Skeletal muscle cell (primary cell): ENCODE measurements at places on chromosomes 12 and 14.

DNA sequence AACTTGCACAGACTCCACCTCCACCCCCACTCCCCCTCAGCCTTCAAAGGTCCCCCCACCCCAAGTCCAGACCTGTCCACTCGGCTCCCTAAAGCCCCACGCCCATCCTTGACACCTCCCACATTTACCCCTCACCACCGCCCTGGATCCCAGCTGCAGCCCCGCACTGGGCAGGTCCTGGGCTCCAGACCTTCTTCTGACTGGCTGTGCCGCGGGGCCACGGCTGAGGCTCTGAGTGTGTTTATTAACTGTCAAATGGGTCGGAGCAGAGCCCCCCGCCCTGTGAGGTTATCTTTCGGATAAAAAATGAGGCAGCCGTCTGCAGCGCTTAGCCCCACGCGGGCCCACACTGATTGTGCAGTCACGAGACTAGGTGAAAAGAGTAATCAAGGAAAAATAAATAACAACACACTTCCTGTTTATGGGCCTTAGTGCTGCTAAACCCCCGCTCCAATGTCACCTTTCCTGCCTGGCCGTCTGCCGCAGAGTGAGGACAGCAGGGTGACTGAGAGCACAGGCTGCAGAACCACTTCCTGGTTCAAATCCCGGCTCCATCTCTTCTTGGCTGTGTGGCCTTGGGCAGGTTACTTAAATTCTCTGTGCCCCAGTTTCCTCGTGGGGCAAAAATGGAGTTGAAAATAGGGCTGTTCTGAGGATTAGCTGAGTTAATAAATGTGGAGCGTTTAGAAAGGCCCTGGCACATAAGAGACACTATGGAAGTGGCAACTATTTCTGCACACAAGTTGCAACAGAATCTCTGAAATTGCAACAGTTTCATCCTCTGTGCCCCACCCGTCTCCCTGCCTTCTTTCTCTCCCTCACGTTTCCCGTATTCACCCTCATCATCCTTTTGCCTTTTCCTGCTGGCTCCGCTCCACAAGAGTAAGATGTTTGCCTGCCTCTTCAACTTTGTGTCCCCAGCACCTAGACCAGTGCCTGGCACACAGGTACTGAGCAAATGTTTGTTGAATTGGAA is 9.4 kb downstream of the SETD1B start:
- no peak for DNase-seq

DNA sequence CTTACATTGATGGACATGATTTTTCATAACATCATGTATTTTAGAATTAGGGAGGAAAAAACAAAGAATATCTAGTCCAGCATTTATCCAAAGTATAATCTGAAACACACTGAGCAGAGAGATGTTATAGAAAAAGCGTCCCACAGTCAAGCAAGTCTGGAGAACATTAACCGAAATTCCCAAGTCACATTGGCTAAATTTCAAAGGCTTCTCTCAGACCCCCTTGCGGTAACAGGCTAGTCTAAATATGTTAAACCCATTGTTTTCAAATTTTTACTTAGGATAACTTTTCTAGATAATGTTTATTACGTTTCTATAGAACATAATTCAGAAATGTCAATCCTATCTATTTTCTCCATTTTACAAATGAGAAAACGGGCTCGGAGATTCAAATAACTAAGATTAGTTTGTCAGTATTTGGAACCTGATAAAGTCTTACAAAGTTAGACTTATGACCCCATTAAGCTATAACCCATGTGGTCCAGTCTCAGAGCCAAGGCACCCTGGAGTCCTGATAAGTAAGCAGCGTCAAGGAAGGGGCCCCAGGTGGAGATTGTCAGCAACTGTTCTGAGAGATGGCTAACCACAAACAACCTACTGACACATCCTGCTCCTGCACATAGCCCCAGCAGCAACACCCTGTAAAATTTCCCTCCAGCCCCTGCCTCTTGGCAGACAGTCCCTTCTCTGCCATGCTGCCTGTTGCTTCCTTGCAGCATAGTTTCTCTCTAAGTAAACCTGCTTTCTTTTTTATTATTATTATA is 220.6 kb upstream of the TMEM260 start:
- DNase-seq = no peak

DNA sequence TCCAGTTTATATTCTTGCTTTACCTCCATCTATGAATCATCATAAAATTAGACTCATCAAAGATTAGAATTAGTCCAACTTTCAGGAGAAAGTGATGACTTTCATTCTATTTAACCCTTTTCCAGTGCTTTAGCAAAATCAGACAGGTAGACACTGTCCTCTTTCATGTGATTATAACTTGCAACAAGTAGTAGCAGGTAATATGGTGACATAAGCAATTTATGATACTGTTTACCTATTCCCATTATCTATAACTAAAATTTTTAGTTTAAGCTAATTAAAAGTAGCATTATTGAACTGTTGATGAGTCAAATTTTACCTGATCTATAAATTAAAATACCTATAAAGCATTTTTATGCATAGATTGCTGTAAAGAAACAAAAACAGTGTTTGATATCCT is 351.6 kb downstream of the SEC23A start:
- DNase-seq = no peak

GRCh38 chr12:54385251-54385914 is 850 bp upstream of the ZNF385A start:
- DNase-seq = no peak

DNA sequence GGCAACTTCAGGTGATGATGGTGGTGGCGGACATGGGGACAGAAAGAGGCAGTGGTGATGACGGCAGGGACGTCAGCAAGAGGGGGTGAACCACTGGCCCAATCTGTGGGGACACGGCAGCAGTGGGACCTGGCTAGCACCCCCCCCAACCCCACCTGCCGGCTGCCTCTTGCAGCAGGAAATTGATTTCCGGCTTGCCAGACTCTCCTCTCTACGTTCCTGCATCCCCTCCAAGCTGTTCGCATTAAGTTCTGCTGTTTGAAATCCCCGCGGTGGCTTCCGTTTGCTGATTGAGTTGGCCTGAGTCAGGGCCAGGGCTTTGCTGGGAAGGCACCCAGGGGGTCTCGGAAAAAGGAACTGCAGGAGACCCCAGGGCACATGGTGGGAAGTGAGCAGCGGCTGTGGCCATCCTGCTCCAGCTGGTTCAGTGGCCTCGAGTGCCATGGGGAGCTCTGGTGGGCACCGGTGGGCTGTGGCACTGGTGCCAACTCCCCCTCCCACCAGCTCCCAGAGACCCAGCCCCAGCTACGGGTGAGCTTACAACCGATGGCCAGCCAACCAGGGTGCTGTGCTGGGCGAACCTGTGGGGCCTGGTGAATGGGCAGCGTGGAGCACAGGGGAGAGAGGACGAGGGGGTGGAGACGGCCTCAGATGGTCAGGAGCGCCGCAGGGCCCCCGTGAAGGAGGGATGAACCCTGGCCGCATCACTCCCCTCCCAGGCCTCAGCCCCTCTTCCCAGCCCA is 14.6 kb upstream of the NUDT14 start:
- DNase-seq = no peak

- DNase-seq = no peak
Measured at GRCh38 chr12:70843363-70843762, 77.2 kb downstream of the PTPRR start.

DNA sequence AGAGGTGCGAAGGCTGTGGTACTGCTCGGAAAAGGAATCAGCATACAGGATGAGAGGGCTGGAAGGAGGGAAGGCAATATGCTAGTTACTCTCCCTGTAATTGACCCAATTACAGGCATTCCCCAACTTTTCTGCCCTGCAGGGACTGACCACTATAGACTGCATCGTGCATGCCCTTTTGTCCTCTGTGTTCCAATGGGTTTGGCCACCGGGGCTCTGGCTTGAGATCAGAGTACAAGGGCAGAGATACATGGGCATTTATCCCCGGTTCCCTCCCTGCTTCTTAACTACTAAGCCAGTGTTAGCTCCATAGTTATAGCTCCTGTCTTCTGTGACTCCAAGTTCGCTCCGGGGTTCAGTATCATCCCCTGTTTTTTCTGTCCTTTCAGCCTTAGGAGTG is 59.7 kb downstream of the GTF2A1 start:
- DNase-seq = no peak

- no peak for DNase-seq
Measured at GRCh38 chr12:108831309-108831991, 25.9 kb downstream of the SSH1 start.

GRCh38 chr12:88662961-88663360 is 82.7 kb upstream of the KITLG start:
- no peak for DNase-seq

DNA sequence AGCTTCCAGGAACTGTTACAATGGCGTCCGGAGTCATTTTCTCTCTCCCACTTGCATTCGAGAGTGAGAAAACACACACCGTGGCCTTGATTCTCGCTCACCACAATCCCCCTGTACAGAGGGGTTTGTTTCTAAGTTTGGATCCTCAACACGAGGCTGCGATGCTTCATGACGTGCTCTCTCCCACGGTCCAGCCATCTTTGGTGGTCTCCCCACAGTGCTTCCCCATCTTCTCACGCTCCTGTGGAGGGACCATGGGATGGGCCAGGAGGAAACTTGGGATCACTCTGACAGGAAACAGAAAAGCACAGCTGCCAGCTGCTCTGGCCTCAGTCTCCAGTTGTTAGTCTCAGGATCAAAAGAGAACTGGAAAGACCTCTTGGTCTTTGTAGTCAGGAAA is 28.1 kb downstream of the OR10P1 start:
- no peak for DNase-seq

- DNase-seq = no peak
Measured at GRCh38 chr14:54852215-54852614, 50.4 kb downstream of the GCH1 start.
